ENCODE measurements at places on chromosomes 2 and 18.

DNA sequence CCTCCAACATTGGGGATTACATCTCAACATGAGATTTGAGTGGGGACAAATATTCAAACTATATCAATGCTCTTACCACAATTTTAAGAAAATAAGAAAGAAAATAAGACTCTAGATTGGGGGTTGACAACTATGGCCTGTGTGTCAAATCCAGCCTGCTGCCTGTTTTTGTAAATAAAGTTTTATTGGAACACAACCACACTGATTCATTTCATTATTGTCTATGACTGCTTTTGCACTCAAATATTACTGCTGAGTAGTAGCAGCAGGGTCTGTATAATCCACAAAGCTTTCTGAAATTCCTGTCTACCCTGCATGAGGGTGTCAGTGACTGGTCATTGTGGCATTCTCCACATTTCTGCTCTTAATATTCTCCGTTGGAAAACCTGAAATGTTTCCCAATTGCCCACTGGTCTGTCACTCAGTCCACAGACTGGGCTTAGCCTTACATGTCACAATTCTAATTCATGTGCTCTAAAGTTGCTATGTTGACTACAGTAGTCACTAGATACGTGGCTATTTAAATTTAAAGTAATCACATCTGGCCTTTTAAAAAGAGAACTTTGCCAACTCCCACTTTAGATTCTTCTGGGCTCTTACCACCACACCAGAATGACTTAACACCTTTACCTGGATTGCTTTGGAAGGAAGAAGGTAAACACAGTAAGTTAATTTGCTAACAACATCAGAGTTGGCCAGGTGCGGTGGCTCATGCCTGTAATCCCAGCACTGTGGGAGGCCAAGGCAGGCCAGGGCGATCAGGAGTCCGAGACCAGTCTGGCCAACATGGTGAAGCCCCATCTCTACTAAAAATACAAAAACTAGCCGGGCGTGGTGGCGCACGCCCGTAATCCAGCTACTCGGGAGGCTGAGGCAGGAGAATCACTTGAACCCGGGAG lies 86.9 kb downstream of the CLHC1 start:
- no peak for DNase-seq

DNA sequence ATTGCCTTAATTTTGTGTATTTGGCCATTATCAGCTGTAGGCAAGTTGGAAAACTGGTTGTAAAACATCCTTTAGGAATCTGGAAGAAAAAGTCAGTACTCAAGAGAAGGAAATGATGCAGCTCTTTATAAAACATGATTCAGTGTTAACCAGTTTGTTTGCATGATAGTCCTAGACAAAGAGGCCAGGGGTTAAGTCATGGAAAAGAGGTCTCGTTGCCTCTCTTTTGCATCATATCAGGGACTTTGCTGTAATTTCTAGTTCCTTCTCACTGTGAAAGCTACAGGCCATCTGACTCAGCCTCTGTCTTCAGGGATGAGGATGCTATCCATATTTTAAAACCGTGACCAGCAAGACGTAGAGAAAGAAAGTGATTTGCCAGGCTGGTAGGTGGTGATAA lies 38.0 kb downstream of the NPAS2 start:
- DNase-seq: no peak

DNA sequence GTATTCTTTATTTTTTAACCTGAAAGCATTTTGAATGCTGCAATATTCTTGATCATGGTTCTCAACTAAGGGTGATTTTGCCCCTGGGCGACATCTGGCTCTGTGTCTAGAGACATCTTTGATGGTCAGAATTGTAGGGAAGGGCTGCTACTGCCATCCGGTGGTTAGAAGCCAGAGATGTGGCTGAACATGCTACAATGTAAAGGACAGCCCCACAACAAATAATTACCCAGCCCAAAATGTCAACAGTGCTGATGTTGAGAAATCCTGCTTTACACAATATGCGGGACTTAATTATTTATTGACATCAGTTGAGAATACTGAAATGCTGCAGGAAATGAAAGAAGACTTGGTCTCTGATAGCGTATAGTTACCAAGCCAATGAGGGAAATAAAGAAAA lies 37.5 kb upstream of the SERPINB2 start:
- DNase-seq: peak; percentile 14

DNA sequence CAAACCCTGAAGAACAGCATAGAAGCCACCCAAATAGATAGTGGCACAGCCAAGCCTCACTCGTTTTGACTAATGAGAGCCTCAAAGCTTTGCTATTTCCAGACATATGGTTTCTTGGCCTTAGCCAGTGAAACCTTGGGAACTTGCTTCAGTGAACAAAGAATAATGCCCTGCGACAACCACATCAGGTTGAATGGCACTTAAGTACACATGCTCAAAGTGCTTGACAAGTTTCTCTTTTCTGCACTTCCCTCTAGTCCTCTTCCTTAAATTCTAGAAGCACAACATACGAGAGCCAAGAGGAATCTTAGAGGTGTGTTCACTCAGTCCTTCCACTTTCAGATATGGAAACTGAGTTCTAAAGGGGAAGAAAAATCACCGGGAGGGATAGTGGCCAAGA lies 258.3 kb downstream of the HAUS1 start:
- DNase-seq: no peak

- DNase-seq: no peak
Measured at GRCh38 chr2:240346753-240347372, 88.6 kb upstream of the GPC1 start.

- DNase-seq: no peak
Measured at GRCh38 chr18:53947092-53947640, 277.3 kb downstream of the MBD2 start.

- no peak for DNase-seq
Measured at GRCh38 chr2:217972490-217972889, 30.3 kb downstream of the TNS1 start.

DNA sequence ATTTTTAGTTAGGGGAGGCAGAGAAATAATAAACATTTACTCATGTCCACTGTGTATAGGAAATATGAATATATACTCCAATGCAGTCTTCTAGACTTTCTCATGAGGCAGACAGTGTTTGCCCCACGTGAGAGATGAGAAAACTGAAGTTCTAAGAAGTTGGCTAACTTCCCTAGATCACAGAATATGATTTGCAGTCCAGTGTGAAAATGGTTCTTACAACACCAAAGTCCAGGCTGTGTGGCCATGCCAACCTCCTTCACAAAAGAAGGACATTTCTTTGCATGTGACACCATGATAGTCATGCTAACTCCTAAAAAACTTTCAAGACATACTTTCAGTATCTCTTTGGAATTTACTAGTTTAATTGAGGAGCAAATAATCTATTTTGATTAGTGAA lies 143.7 kb downstream of the IRS1 start:
- DNase-seq: no peak

GRCh38 chr18:13440277-13441248 lies 222.0 kb downstream of the LDLRAD4 start:
- no peak for DNase-seq

DNA sequence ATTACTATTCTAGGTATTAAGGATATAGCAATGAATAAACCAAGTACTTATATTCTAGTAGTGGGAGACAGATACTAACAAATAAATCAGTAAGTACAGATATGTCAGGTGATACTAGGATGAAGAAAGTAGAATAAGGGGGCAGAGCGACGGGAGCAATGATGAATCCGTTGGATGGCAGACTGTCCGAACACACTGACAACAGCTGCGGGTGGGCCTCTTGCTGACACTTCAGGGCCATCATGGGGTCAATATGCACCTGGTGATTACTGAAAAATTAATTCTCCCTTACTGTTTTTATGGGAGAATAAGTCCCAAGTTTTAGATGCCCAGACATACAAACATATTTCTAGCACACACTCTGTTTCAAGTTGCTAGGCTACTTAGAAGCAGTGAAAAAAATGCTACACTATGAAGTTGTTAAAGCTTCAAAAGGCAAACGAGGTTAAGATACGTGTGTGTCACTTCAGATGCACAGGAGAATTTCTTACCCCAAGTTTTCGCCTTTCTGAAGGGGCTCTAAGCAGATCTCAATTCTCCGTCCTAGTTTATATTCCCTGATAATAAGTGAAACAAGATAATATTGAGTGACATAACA lies 78.7 kb downstream of the USP40 start:
- no peak for DNase-seq

GRCh38 chr2:177078416-177078815 lies 134.2 kb upstream of the HNRNPA3 start:
- no peak for DNase-seq

DNA sequence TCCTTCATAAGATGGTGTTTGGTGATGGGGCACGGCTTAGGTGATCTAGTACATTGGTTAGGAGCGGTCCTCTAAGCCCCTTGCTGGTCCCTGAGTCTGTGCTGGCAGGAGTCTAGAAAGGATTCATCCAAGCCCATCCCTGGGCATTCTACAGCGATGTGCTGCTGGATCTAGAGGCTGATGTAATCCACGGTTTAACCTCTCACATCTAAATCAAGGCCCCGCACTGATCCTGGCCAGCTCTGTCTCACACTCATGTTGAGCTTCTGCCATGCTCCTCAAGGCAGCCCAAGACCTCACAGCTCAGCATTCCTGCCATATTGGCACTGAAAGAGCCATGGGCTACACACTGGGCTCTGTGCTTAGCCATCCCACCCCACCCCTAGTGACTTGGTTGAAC lies 664.8 kb downstream of the STK39 start:
- DNase-seq: no peak

GRCh38 chr2:213696442-213696841 lies 412.2 kb downstream of the SPAG16 start:
- DNase-seq: no peak

DNA sequence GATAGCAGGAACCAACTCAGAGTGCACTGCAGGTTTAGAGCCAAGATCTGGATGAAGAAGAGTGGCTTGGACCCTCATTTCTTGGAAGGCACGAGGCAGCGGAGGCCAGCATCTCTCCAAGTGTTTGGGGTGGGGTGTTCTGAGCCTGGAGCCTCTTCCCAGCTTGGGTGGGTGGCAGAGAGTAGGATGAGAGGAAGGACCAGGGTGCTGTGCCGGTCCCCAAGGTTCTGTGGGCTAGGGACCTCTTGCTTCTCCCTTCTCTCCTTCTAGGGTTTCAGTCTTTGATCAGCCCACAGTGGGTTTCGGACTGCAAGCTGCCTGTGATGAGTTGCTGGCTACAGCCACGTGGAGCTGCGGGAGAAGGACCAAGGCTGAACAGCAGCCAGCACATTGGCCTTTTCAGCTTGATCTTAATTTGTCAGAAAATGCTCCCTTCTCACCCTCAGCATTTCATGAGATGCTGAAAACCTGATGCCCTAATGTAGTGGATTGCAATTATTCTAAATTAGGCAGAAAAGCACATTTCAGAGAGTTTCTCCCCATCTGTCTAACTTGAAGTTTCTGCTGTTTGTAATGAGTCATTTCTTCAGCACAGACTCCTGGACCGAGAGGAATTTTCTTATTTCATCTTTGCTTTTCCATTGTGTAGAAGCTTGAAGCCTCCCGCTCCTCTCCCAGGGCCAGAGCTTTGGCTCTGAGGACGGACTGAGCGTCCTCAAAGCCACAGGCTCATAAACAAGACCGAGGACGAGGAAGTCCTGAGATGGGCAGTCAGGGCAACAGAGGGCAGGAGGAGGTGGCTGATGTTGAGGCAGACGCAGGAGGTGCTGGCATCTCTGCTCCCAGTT lies 99.1 kb upstream of the HDAC4 start:
- no peak for DNase-seq

DNA sequence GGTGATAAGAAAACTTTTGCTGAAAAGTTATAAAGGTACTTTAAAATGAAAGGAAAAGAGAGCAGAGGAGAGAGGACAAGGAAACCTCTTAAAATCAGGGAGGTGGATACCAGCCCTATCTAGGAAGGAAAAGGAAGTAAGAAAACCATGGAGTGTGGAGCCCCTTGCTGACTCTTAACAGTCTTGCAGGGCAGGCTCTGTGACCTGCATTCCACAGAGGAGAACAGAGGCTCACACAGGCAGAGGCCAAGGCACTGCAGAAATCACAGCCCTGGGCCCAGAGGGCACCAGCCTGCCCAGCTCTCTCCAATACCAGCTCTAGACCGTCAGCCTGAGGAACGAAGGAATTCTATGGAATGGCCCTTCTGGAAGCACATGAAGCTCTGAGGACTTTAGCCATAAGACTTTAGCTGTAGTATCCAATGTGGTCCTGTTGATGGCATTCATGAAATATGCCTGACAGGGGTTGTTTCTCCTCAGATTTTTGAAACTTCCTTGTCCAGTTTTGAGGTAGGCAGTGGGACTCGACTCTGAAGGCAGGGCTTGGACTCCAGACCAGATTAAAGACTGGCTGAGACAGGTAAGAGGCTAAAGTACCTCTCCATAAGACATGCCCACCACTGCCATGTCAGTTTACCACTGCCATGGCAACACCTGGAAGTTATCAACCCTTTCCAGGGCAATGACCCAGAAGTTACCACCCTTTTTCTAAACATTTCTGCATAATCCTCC lies 216.3 kb downstream of the ANAPC1 start:
- DNase-seq: no peak

DNA sequence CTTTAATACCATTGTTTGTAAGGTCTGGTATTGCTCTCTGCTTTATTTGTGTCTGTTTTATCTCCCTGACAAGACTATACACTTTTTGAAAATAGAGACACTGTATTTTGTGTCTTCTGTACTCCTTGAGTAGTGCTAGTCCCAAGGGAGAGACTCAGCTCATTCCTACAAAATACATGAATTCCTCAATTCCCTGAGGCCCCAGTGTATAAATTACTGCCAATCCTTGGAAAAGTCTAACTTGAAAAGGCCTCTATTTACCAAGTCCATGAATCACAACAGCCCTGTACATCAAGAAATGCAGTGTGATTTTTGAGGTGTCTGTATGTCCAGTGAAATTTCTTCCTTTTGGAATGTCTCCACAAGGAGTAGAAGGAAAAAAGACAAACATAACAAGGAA lies 34.9 kb upstream of the NEDD4L start:
- no peak for DNase-seq

- no peak for DNase-seq
Measured at GRCh38 chr2:45681675-45682074, 30.2 kb downstream of the PRKCE start.

DNA sequence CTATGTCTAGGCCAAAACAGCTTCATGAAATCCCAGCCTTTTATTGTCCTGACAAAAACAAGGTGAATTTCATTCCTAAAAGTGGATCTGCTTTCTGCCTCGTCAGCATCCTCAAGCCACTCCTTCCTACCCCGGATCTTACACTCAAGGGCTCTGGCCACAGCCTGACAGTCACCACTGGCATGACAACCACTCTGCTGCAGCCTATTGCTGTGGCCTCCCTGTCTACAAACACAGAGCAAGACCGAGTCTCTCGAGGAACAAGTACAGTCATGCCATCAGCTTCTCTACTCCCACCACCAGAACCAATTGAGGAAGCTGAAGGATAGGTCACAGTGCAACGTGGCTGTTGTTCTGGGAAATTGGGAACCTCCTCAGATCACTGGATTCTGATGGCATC lies 106.1 kb downstream of the ICA1L start:
- no peak for DNase-seq

DNA sequence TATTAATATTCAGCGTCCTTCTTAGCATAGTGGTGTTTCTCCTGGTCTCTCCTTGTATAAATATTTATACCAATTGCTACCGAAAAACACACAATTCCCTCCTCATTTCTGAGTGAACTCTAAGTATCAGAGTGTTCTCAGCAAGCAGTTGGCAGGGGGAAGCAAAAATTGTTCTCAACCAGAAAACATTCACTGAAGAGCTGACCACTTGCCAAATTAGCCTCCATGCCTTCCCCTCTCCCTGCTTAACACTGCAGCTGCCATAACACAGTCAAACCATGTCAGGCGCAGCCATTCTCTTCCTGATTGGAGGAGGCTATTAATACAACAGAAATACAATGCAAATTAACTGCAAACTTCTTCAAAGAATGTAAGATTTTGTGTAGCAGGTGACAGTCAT lies 105.0 kb downstream of the COL6A3 start:
- DNase-seq: no peak

GRCh38 chr2:216163518-216163917 lies 54.4 kb downstream of the XRCC5 start:
- no peak for DNase-seq
